ENCODE measurements at places on chromosomes 12 and 14. TPM values are rescaled to one million over a fixed set of nuclear protein-coding genes. Genes with fewer than 3 reads are reported as not detected.

Gene ADGRD1
- total RNA-seq, result 3.1 TPM

Gene APEX1
- 38.8 TPM for total RNA-seq

Gene CHMP4A
- total RNA-seq, result 21.8 TPM

Gene TAS2R7
- not detected for total RNA-seq

Gene PTHLH
- 1.6 TPM for total RNA-seq

Gene CCDC38
- not detected for total RNA-seq

Gene SMIM41
- total RNA-seq, result 0.07 TPM

Gene AREL1
- total RNA-seq, result 38.1 TPM

Gene INHBC
- not detected for total RNA-seq

Gene PKP2
- 1.8 TPM for total RNA-seq

Gene FAM181A
- total RNA-seq, result not detected

Gene CCDC197
- not detected for total RNA-seq

Gene PTPN21
- total RNA-seq, result 16.4 TPM

Gene TAS2R9
- not detected for total RNA-seq

Gene DPY19L2
- total RNA-seq, result 3.8 TPM

Gene KRT72
- not detected for total RNA-seq

Gene BIN2
- total RNA-seq, result not detected

Gene MYL6B
- total RNA-seq, result 56.4 TPM

Gene RASSF8
- total RNA-seq, result 149 TPM

Gene HOXC4
- total RNA-seq, result 1.2 TPM

Gene PIWIL1
- not detected for total RNA-seq

Gene POTEG
- total RNA-seq, result not detected

Gene OVCH1
- total RNA-seq, result 0.07 TPM

Gene LRCOL1
- not detected for total RNA-seq

Gene HSPA2
- 23.3 TPM for total RNA-seq

Gene KRT83
- not detected for total RNA-seq

Gene SLC7A8
- total RNA-seq, result 8.0 TPM

Gene ACOT6
- not detected for total RNA-seq

Gene RPS6KA5
- 1.6 TPM for total RNA-seq

Gene HRK
- total RNA-seq, result 0.07 TPM

Gene KITLG
- total RNA-seq, result 68.7 TPM

Gene FAM90A1
- total RNA-seq, result 0.13 TPM

Gene TRHDE
- total RNA-seq, result 1.6 TPM

Gene KCNA1
- not detected for total RNA-seq

Gene IL22
- not detected for total RNA-seq

Gene GLIPR1L1
- not detected for total RNA-seq

Gene ZFHX2
- 0.83 TPM for total RNA-seq

Gene WNT5B
- total RNA-seq, result 69.2 TPM

Gene HVCN1
- total RNA-seq, result 2.3 TPM

Gene TBX5
- 2.0 TPM for total RNA-seq

Gene KRT6C
- not detected for total RNA-seq

Gene LRRC43
- 1.2 TPM for total RNA-seq

Gene RAB3IP
- 2.8 TPM for total RNA-seq

Gene KRT4
- not detected for total RNA-seq

Gene BATF
- total RNA-seq, result 0.26 TPM

Gene SPATS2
- total RNA-seq, result 29.9 TPM

Gene GNB3
- total RNA-seq, result 2.0 TPM

Gene CFAP54
- total RNA-seq, result 1.8 TPM

Gene NPFF
- not detected for total RNA-seq

Gene DHRS2
- not detected for total RNA-seq

Gene TSPAN8
- total RNA-seq, result 108 TPM

Gene B4GALNT3
- total RNA-seq, result 0.13 TPM

Gene RNASE4
- total RNA-seq, result 59.6 TPM

Gene IRF2BPL
- 38.1 TPM for total RNA-seq

Gene SLC10A1
- total RNA-seq, result not detected

Gene GLIPR1L2
- 0.46 TPM for total RNA-seq

Gene CLEC4D
- not detected for total RNA-seq

Gene SCYL2
- total RNA-seq, result 32.1 TPM

Gene KLHDC1
- 3.4 TPM for total RNA-seq
